ENCODE measurements at places on chromosomes 3 and 15.

DNA sequence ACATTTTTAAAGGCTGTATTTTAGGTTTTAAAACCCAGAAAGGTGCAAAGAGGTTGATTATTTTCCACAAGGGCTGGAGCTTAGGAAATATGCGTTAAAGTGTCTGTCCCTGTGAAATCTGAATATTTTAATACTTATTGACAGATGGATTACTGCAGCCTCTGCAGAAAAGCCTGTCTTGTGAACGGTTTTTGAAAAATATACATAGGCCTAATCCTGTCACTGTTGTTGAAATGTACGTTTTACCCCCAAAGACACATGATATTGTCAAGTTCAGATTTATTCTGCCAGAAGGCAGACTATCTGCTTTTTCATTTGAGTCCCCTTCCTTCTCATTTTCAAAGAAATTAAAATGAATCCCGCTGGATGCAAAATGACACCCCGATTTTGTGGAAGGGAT, 2.2 kb upstream of the BCL6 start:
- DNase-seq, result no peak

DNA sequence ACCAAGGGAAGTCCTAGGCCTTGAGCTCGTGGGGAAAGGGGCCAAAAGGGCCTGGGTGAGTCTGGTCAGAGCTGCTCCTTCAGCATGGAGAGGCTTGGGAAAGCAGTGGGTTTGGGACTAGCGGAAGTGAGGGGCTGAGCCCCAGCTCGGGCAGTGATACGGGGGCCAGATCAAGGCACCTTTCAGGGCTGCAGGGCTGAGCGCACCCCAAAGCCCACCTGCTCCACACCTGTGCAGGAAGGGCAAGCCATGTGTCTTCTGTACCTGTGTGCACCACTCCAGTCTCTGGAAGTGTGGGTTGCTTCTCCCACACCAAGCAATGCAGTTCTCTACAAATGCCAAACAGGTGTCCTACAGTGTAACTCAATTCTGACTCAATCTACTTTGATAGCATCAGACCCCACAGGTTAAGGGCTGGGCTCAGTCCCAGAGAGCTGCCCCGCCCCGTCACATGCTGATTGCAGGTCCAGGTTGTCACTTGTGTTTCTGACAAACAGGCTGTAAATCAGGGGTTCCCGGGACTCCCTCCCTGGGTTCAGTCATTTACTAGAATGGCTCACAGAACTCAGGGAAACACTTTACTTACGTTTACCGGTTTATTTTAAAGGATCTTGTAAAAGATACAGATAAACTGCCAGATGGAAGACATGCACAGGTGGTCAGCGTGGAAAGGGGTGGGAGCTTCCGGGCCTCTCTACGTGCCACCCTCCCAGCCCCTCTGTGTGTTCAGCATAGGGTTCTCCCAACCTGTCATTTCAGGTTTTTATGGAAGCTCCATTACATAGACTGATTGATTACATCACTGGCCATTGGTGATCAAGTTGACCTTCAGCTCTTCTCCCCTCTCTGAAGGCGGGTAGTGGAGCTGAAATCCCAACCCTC, 28.8 kb upstream of the KLF13 start:
- DNase-seq, result no peak

GRCh38 chr15:85475711-85476110, 95.3 kb downstream of the AKAP13 start:
- DNase-seq, result no peak

DNA sequence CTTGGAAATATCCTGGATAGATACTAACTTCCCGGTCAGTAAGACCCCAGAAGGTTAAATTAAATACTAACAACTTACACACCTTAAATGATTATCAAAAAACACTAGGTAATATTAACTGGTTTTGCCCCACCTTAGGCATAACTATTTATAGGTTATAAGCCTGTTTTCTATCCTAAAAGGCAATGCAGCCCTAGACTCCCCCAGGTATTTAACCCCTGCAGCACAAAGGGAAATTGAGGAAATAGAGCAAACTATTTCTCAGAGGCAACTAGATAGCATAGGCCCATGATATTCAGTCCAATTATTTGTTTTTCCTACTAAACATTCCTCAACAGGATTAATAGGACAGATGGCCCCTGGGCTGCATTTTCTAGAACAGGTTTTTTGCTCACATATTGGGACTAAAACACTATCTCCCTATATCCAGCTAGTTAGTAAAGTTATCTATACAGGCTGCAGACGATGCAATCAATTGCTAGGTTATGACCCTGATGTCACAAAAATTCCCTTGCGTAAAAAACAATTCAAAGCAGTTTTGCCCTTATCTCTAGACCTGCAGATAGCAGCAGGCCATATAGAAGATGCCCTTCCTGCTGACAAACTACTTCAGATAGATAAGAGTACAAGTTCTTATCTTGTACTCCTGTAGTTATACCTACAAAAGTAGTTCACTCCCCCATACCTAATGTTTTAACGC, 221.3 kb downstream of the DTWD1 start:
- no peak for DNase-seq

DNA sequence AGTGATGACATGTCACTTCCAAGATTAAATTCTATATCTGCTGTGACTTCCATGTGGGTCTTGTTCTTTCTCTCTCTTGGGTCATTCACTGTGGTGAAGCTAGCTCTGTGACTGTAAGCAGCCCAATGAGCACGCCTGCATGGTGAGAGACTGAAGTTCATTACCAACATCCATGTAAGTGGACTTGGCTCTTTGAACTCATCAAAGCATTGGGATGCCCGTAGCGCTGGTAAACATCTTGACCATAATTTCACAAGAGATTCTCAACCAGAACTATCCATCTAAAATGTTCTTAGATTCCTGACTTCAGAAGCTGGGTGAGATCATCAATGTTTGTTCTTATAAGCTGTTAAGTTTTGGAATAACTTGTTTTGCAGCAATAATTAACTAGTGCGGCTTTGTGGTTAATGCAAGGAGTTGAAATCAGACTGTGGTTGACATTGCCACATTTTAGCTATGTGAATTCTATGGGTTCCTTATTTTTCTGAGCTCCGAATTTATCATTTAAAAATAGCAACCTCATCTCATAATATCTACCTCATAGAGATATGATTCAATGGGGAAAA, 31.6 kb upstream of the LRRC3B start:
- no peak for DNase-seq

DNA sequence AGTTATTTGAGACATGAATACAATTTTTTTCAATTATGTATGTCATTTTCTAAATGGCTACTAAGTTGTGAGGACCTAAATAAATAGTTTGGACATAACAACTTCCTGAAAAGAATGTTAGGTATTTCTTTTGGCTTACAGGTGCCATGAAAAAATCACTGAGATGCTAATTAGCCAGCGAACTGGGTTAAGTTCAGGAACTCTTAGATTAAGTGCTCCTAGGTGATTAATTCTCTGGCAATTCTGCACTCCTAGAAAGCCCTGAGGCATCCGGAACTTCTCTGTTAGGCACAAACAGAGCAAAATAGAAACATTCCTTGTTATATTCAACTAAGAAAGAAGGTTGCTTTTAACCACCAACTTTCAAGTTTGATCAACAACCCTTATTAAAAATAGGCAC, 192.3 kb downstream of the STAG1 start:
- peak; percentile 20 for DNase-seq

DNA sequence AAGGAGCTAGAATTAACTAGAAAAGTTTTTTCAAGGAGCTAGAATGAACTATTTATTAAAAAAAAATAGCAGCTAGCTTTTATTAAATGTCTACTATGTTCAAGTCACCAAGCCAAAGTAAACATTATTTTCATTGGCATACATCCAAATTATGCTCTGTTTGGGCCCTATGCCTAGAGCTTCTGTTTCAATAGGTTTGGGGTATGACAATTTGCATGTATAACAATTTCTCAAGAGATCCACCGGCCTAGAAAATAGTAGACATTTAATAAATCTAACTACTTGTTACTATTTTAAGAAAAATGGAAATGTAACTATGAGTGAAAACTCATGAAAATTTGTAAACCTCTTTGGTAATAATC, 8.0 kb downstream of the GABRR3 start:
- DNase-seq, result no peak

- DNase-seq, result peak; percentile 94
These were observed 47.0 kb downstream of the PSMD6 start for GRCh38 chr3:63976161-63976871.

DNA sequence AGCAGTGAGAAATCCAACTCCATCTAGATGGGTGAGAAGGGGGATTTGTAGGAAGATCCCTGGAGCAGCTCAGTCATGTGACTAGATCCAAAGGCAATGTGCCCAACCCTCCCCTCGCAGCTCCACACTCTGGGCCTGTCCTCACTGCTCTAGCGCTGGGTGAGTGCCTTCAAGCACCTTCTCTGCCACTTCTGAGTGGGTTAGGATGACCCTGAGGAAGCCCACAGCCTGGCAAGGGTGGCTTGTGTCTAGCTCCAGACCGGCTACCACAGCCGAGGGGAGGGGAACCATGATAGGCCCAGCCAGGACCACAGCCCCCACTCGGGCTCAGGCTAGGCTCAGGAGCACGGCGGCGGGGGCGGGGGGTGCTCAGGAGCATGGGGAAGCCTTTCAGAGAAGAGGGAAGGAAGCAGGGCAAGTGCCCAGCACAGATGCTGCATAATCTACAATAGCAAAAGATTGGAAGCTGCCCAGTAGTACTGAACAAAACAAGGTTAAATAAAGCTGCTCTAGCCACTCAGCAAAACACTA, 1.7 kb downstream of the SPATA12 start:
- peak; percentile 16 for DNase-seq

GRCh38 chr15:90046911-90047392, 45.8 kb downstream of the ZNF710 start:
- no peak for DNase-seq

DNA sequence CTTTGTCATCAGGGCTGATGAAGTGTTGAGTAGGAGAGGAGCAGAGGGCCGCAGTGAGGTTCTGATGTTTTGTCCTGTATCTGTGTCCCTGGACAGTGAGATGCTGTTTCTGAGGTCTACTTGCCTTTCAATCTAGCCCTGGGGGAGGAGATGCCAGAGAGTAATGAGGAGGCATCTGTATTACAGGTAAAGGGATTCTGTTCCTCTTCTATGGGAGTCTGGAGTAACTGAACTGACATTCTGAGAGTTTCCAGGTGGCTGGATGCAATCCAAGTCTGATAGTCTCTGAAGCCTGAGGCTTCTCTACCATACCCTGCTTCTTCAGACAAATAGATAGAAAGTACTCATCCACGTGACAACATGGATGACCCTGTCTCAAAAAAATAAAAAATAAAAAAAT, 60.9 kb downstream of the IL12A start:
- DNase-seq, result no peak

DNA sequence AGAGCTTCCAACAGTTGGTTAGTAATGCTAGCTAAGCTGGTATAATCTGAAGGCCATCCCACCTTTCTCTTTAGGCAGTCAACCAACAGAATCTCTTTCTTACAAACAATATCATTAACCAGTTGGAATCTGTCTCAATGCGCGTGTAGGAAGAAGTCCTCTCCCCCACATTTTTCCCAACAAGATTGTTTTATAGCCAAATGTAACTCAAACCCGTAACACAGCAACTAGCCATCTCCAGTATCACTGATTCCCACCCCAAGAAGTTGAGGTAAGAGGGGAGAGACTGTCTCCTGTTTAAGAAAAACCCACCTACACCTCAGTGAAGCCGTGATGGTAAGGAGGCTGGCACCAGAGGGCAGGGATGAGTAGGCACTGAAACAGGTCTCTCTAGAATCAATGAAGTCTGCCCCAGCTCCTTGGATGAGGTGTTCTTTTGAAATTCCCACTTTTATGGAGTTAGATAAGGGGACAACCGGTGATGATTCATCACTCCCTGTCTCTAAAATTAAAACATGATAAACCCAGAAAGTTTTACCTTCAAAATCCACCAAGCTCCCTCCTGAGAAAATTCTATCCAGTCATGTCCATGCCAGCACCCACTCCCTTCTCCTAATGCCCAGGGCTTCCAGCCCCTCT, 30.9 kb downstream of the CDC25A start:
- no peak for DNase-seq

DNA sequence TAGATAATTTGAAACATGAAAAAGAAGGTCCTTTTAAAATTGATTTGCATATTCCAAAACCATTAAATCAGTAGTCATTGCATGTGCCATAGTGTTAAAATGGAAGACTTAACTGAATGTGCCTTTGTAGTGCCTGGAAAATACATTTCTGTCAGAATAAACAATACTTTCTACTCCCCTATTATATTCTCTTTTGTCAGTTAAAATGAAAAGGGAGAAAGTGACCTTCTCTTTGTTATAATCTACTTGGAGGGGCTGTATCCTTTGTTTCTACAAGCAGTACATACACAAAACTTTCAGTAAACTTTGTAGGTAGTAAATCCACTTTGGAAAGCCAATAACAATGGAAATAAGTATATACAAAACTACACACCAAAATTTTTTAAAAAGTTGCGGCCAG, 189.5 kb downstream of the NLGN1 start:
- no peak for DNase-seq

DNA sequence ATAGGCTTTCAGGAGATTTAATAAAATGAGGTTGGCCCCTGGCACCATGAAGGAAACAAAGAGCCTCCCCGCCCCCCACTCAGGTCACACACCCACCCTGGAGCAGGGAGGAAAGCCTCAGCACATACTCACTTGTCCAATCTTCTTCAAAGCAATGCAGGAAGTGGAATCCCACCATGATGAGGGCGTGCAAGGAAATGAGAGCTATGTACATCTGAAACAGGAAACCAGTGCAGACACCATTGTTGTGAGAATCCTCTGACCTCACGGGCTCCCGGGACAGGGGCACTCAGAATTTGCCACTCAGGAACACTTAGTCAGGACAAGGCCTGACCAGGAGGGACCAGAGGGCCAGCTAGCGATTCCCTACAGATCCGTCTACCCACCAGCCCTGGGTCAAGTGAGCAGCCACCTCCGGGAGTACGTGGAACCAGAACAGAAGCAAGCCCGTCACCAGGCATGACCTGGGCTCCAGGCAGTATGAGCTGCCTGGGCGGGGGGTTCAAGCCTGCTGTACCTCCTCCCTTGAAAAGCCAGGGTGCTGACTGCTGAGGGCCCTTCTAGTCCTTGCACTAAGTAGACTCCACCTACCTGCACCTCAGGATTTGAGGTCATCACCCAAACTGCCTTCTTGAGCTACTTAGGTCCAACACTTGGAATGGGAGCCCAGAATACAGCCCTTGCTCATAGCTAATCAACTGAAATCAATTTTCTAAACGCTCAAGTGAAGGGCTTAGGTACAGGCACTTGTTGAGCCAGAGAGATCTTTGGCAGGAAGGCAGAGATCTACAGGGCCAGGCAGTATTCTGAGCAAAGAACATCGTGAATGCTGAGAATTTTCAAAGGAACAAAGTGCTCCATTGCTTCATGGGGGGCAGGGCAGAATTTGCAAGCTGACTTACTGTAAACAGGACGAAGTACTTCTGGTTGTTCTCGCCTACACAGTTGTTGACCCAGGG, 42.7 kb downstream of the ZDHHC3 start:
- no peak for DNase-seq

- DNase-seq, result no peak
These were observed 55.9 kb upstream of the RARB start for GRCh38 chr3:25372167-25372566.

GRCh38 chr3:51670053-51670822, 814 bp upstream of the TEX264 start:
- no peak for DNase-seq

All from fibroblast of lung (primary cell).